Suppressor macrophage treated with lipopolysaccharide for 1 hour (primary cell): ENCODE measurements at places on chromosomes 2 and 18.
A peak's percentile ranks its signal among the peaks of the same experiment; 100 is the strongest.

DNA sequence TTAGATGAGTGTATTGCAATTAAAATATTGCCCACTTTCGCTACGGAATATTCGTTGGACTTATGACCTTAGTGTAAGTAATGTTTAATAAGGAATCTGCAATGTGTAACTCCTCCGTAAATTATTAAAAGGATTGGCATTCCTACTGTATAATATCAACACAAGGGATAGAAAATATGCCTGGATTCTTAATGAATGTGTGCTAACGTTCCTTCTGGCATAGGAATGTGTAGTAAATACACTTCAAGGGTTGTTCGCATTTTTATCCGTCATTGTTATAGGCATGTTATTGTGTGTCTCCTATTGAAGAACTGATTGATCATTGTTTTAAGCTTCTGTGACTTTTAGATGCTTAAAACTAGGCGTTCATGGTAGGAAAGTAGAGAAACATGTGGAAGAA is 134.5 kb downstream of the NEDD4L start:
- DNase-seq: no peak

DNA sequence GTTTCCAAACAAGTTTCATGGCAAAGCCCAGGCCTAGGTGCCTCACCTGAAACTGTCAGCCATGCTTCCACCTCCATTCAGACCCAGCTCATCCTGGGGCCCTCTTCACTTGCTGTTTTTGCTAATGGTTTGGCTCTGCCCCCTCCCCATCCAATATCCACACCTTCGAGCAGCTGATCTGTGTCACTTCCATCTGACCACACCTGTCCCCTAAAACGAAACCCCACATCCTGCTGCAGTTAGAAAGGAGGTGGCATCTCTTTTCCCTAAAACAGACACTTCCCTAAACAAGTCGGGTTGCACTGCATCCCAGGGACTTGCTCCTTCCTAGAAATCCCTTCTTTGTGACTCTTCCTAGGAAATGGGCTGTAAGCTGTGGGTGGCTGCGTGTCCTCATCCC is 748.7 kb upstream of the SALL3 start:
- no peak for DNase-seq

DNA sequence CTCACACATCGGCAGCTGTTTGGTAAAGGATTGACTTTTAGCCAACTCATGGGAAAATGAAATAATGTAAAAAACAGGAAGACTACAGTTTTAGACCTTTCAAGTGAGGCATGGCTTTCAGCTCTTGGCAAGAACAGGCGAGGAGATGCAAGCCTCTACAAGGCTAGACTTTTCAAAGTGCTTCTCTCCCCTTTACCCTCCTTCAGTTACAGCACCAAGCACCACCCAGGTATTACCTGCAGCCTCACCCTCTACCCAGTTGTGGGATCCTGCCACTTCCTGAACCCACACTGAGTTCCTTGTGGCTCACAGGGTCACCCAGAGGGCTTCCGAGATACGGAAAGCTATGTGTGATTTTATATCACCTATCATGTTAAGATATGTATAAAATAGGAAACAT is 14.7 kb downstream of the UGT1A10 start:
- no peak for DNase-seq

- DNase-seq: no peak
Measured at GRCh38 chr18:10893196-10893595, 256.2 kb downstream of the PIEZO2 start.

GRCh38 chr18:50870138-50870845 is 8.6 kb upstream of the ME2 start:
- no peak for DNase-seq

DNA sequence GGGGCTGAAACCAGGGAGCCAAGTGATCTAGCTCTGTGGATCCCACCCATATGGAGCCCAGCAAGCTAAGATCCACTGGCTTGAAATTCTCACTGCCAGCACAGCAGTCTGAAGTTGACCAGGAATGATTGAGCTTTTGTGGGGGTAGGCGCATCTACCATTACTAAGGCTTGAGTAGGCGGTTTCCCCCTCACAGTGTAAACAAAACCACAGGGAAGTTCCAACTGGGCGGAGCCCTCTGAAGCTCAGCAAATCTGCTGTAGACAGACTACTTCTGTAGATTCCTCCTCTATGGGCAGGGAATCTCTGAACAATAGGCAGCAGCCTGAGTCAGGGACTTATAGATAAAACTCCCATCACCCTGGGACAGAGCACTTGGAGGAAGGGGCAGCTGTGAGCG is 96.7 kb downstream of the CCDC148 start:
- peak; percentile 69 for DNase-seq

DNA sequence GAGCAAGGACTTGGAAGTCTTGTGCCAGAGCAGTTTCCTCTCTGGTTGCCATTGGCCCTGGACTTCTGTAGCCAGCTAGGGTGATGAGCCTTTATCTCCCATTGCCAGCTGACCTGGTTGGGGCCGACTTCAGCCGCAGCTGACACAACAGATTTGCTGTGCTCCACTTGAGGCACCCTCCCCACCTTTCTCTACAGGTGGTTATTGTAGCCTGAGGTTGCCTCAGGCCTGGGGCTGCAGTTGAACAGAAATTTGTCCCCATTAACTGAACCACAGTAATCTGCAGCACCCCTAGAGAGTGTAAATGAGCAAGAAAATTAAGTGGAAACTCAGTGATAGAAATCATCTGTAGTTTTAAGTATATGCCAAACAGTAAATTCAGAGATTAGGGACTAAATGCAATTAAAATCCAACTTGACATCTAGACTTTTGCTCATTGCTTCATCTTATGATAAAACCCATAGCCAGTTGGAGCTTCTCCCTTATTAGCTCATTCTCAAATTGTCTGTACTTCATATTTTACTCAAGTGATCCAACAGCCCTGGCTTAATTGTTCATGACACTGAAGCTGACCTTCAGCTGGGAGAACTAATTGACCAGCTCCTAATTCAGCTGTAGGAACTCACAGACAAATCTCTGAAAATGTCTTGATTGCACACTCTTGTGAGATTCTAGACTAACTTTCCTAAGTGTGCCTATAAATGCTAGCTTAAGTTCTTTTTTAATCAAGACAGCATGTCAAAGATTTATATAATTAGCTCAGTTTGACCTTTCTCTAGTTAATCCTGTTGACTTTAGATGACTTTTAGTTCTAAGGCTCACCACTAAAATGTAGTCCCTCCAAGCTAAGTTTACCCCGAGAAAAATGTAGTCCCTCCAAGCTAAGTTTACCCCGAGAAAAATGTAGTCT is 48.9 kb downstream of the COPS8 start:
- no peak for DNase-seq

GRCh38 chr2:58992062-58992706 is 751.1 kb upstream of the FANCL start:
- DNase-seq: no peak

DNA sequence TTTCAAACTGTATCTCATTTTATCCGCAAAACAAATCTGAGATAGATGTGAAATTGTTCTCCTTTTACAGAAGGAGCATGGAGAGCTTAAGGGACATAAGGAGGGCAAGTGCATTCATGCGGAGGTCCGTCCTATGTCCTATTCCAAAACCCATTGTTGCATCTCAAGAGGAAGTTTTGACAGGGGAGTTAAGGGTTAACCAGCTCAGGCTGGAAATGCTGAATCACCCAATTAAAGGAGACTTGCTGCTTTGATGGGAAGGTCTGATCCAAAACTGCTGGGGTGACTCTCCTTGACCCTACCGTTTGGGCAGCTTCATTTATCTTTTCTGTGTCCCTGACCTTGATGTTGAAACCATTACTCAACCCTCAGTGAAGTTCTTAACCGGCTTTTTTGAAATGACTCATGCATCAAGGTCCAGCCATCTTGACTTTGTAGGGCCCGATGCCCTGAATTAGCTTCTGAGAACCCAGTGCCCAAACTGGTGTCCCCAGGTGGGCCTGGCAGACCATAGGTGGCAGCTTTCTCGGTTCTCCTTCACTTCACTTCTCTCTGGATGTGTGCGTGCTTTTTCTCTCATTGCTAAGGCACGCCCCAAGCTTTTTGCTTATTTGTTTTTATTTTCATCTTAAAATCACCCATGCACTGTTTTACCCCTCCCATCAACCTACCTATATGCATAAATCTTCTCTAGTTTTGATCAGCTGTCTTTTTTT is 15.9 kb upstream of the TXNDC2 start:
- peak; percentile 74 for DNase-seq

DNA sequence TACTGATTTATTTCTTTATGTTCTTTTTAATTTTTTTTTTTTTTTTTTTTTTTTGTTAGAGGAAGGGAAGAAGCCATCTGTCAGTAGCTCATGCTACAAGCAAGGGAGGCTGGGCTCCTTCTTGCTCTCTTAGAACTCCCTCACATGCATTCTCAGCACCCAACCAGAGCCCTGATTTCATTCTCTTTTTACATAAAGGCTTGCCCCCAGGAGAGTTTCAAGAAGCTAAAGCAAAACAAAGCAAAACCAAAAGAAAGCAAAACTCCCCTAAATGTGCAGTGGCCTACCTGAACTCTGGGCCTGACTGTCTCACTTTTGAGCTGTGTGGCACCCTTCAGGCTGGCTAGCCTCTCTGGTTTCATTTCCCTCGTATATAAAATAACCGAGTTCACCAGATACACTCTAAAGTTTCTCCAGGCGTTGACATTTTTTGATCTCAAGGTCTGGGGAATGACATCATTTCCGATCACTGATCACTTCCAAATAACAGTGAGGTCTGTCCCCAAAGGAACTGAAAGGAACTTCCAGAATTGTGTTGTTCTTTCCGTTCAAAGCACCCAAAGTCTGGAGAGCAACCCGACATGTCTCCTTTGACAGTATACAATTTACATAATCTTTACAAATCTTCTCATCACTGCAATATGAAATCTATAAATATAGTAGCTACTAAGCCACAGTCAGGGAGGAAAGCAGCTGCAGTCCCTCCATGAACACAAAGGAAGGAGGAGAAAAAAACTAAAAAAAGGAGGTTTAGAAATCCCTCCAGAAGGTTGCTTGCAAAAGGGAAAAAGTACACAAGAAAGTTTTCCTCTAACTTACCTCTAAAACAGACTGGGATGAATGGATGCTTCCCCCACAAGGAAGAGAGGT is 145.6 kb upstream of the NCK2 start:
- DNase-seq: no peak

GRCh38 chr2:54941248-54941984 is 108.8 kb downstream of the RTN4 start:
- DNase-seq: no peak

GRCh38 chr2:240596491-240596931 is 10.0 kb downstream of the CAPN10 start:
- no peak for DNase-seq

DNA sequence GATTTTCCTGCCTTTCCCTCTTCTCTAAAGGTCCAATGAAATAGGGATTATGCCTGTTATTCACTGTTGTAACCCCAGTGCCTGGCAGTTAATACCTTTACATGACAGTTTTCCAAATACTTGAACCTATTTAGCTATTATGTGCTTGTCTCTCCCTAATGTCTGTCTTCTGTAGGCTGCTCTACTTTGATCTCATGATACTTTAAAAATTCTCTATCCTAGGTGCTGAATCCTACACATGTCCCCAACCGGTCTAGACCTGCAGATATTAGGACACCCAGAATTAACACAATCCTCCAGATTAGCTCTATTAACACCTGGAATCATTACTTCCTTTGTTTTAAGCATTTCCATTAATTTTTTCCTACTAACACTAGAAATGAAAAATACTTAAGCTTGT is 7.3 kb downstream of the CEBPZ start:
- DNase-seq: no peak

DNA sequence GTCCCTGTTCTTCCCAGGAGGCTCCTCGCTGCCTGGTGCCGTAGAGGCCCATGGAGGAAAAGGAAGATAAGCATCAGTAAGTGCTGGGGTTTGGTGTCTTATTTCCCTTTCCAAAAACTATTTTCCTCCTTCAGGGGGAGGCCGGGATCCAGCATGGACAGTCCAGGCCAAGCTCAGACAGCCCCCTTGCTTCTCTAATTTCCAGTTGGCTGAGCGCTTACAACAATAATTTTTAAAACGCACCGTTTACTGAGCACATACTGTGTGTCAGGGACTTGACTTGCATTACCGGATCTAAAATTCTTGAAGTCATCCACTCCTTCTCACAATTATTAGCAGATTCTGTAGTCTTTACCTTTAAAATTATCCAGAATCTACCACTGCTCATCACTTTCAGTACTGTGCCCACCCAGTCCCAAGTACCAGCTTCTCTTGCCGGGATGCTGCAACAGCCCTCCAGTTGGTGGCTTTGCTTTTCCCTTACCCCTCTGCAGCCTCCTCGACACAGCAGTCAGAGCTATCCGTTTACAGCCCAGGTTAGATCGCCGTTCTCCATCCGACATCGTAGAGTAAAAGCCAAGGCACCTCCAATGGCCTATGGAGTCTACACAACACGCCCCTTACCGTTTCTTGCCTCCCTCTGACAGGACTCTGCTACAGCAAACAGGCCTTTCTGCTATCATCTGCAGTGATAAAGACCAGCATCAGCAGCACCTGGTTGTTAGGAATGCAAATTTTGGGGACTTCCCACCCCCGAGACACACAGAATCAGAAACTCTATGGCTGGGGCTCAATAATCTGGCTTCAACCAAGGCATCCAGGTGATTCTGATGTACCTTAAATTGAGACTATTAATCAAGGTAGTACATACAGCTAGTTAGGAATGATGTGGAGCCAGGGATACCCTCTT is 75.2 kb upstream of the TSPYL6 start:
- DNase-seq: no peak

- no peak for DNase-seq
Measured at GRCh38 chr18:44568986-44569385, 111.7 kb upstream of the SETBP1 start.

DNA sequence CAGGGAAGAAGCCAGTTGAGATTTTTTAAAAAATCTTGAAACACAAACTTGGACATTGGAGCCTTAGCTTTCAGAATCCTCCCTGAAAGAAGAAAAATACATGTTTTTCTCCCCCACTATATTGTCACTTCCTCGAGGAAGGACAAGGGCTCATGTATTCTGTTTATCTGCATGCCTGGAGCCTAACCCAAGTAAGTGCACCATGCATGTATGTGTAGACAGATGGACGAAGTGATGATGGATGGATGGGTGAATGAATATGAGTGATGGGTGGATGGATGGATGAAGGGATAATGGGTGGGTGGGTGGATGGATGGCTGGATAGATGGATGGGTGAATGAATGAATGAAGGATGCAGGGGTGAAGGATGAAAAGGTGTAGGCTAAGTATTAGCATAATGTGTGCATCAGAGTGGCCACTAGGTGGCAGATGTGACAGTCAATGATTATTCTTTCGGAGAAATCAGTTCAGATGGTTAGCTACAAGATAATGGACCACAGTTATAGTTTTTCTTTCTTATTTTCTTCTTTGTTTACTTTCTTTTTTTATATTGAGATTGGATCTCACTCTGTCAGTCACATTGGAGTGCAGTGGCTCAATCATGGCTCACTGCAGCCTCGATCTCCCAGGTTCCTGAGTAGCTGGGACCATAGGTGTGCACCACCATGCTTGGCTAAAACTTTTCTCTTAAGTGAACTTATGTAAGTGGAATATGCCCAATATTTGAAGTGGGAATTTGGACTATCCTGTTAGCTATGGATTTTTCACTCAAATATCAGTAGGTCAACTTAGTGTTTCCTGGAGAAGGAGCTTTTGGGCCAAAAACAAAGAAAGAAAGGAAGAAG is 18.5 kb upstream of the CCDC93 start:
- peak; percentile 72 for DNase-seq
